ENCODE measurements at places on chromosomes 3 and 15.

DNA sequence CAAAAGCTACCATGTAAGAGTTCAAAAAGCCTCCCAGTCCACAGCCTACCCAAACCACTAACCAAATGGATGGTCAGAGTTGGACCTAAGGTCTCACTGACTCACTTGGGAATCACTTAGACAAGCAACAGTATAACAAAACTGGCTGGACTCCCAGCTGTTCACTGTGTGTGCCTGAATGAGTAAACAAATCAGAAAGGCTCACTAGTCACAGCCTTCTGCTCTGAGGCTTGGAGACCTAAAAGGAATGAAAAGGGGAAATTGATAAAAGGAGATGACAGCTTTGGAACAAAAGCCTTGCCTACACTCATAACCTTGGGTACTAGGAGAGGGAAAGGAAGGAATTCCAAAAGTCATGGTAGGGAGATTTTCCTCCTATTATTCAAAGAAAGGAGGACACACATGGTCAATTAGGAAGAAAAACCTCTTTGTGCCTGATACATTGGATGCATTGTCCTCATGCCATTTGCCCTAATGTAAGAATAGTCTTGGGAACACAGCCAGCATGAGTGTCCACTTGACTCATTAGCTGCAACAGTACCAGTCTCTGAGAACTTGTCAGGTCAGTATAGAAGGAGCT lies 92.3 kb downstream of the FRMD5 start:
- H3K4me1 ChIP-seq, result no peaks in the 10 kb centered on the region
- no peak overlapping the region for H3K27ac ChIP-seq
- no peak overlapping the region for H3K4me3 ChIP-seq
- H3K27me3 ChIP-seq, result no peaks in the 10 kb centered on the region
- no peak for DNase-seq

GRCh38 chr3:107837895-107838612 lies 252.8 kb downstream of the CD47 start:
- DNase-seq, result no peak
- no peak overlapping the region for H3K27ac ChIP-seq
- H3K4me1 ChIP-seq, result no peaks in the 10 kb centered on the region
- H3K36me3 ChIP-seq, result no peaks in the 10 kb centered on the region
- H3K4me3 ChIP-seq, result no peak overlapping the region

- H3K36me3 ChIP-seq, result no peaks in the 10 kb centered on the region
- H3K27me3 ChIP-seq, result no peaks in the 10 kb centered on the region
- H3K27ac ChIP-seq, result no peak overlapping the region
- DNase-seq, result no peak
These were observed 953.4 kb downstream of the ZPLD1 start for GRCh38 chr3:103388214-103388613.

DNA sequence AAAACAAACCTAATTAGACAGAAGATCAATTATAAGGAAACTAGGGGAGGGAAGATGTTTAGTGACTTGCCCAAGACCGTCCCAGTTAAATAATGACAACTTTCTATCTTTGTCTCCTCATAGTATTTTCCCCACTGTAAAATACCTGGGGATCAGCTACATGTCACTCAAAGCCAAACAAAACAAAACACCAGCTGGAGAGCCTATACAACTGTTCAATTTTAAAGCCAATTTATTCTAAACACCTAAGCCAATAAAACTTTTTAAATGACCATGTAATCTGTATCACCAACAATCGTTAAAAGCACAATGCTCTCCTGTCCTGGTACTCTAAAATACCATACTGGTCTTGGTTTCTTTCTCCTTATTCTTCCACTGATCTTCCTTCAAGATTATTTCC lies 168.4 kb downstream of the STAG1 start:
- no peak for DNase-seq
- H3K4me3 ChIP-seq, result no peak overlapping the region
- H3K27ac ChIP-seq, result no peak overlapping the region
- peaks cover 9% of the 10 kb centered on the region for H3K4me1 ChIP-seq
- no peaks in the 10 kb centered on the region for H3K36me3 ChIP-seq
